ENCODE measurements at places on chromosomes 7 and 10.

- no peak for DNase-seq
Observed at GRCh38 chr7:55177589-55178261, 158.9 kb downstream of the EGFR start.

DNA sequence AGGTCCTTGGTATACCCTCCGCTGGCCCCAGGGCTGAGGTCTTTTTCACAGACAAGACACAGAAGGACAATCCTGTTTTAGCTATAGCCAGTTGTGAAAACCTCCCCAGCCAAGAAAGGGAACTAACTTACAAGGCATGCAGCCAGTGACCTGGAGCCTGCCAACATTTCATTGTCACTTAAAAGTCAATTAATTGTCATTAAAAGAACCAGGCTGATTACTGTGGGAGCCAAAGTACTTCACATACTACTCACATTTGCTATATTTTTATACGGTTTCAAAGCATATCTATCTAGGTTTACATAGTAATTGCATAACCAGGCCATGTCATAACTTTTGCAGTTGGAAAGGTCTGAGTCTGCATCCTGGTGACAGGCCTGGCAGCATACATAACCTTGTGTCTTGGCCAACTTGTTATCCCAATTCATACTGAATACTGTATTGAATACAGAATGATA lies 31.1 kb downstream of the NRBF2 start:
- no peak for DNase-seq

GRCh38 chr10:61912981-61913380 lies 11.5 kb downstream of the ARID5B start:
- DNase-seq = no peak

- no peak for DNase-seq
Observed at GRCh38 chr7:50717181-50717580, 65.5 kb downstream of the GRB10 start.

DNA sequence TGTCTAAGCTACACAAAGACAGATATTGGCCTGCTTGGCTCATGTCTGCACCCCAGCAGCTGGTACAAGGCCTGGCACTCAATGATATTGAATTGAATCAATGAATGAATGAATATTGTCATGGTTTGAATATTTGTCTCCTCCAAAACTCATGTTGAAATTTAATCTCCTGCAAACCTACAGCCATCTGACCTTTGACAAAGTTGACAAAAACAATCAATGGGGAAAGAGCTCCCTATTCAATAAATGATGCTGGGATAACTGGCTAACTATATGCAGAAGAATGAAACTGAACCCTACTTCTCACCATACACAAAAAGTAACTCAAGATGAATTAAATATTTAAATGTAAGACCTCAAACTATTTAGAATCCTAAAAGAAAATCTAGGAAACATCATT lies 144.7 kb downstream of the CYP26A1 start:
- DNase-seq = no peak

DNA sequence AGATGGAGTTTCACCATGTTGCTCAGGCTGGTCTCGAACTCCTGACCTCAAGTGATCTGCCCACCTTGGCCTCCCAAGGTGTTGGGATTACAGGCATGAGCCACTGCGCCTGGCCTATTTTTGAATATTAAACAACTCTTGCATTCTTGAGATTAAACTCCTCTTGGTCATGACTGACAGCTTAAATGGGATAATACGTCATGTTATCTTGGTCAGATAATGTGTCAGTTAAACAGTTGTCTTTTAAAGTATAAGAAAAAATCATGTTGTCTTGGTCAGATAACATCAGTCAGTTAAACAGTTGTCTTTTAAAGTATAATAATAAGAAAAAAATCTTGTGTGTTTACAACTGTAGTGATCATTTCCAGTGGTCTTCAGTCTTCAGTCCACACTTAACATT lies 73.6 kb upstream of the SYPL1 start:
- DNase-seq = no peak

GRCh38 chr10:97766106-97766810 lies 5.5 kb downstream of the SFRP5 start:
- DNase-seq = no peak

GRCh38 chr10:22698941-22699440 lies 15.4 kb downstream of the PIP4K2A start:
- DNase-seq = no peak

DNA sequence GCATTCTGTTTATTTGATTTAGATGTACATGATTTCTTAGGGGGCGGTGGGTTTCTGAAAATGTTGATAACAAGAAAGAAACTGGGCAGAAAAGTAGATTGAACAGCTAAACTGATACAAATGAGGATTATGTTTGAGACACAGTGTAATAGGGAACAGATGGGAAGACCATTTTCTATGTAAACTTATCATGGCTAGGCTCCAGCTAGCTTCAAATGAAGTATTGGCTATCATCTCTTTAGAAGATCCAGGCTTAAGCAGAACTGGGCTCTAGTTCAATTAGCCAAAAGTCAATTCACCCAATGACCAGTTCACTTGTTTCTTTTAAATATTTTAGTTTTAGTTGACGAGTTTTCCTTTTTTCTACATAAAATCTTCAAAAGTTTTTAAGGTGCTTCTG lies 639.5 kb downstream of the ANKRD7 start:
- DNase-seq = no peak

GRCh38 chr7:93055543-93056107 lies 62.2 kb downstream of the SAMD9 start:
- DNase-seq = peak; percentile 58

DNA sequence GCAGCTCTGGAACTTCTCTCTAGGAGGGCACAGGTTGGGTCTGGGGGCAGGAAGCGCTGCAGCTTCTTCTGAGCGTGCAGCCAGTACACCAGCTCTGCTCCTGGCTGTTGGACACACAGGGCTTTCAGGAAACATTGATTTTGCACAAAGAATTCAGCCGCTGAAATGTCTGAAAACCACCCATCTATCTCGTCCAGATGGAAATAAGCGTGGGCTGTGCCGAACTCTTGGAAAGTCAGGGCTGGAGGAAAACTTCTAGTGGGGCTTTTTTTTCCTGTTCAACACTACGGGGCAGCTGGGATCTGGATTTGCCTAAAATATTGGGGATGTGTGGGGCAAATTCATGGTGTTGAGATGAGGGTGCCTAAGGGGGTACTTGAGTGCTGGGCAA lies 31.2 kb downstream of the PALD1 start:
- DNase-seq = no peak

Data from mesenchymal stem cell (in vitro differentiated cells and primary cell).